Choroid plexus epithelial cell (primary cell): ENCODE measurements at places on chromosomes 5 and 9.
A peak's percentile ranks its signal among the peaks of the same experiment; 100 is the strongest.

GRCh38 chr5:73357576-73357975, 91.0 kb downstream of the FOXD1 start:
- no peak for DNase-seq

GRCh38 chr5:55218967-55219366, 8.1 kb downstream of the MCIDAS start:
- DNase-seq, result no peak

GRCh38 chr9:6564868-6565267, 80.7 kb downstream of the GLDC start:
- DNase-seq, result peak; percentile 51

- DNase-seq, result peak; percentile 38
Observed at GRCh38 chr5:93145767-93146166, 435.3 kb downstream of the NR2F1-AS1 start.

GRCh38 chr9:127628758-127629467, 16.8 kb downstream of the STXBP1 start:
- no peak for DNase-seq

DNA sequence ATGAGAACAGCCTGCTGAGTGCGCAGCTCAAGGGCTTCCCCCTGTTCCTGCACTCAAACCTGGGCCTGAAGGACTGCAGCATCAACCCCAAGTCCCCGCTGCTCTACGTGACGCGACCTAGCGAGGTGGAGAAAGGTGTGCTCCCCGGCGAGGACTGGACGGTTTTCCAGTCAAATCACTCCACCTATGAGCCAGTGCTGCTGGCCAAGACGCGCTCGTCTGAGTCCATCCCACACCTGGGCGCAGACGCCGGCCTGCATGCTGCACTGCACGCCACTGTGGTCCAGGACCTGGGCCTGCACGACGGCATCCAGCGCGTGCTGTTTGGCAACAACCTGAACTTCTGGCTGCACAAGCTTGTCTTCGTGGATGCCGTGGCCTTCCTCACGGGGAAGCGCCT, 19.9 kb downstream of the NDST1 start:
- DNase-seq, result no peak

- DNase-seq, result peak; percentile 99
Observed at GRCh38 chr5:172733131-172733973, 37.6 kb downstream of the DUSP1 start.

- no peak for DNase-seq
Observed at GRCh38 chr5:41508696-41509398, 1.6 kb downstream of the PLCXD3 start.

DNA sequence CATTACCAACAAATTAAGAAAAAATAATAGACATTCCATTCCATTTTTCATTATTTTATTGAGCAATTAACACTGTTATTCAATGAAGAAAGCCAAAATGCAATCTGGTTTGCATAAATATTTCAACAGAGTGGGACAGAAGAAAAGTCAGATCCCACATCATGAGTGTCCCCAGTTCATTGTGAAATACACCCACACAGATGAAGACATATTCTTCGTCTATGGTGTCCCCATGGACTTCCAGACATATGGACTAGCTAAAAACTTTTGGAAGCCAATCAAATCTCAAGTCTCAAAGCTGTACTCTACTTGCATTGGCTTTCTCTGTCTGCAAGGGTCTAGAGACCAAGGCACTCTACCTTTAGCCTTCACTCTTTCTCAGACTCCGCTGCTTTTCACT, 194.3 kb downstream of the SEMA5A start:
- no peak for DNase-seq

DNA sequence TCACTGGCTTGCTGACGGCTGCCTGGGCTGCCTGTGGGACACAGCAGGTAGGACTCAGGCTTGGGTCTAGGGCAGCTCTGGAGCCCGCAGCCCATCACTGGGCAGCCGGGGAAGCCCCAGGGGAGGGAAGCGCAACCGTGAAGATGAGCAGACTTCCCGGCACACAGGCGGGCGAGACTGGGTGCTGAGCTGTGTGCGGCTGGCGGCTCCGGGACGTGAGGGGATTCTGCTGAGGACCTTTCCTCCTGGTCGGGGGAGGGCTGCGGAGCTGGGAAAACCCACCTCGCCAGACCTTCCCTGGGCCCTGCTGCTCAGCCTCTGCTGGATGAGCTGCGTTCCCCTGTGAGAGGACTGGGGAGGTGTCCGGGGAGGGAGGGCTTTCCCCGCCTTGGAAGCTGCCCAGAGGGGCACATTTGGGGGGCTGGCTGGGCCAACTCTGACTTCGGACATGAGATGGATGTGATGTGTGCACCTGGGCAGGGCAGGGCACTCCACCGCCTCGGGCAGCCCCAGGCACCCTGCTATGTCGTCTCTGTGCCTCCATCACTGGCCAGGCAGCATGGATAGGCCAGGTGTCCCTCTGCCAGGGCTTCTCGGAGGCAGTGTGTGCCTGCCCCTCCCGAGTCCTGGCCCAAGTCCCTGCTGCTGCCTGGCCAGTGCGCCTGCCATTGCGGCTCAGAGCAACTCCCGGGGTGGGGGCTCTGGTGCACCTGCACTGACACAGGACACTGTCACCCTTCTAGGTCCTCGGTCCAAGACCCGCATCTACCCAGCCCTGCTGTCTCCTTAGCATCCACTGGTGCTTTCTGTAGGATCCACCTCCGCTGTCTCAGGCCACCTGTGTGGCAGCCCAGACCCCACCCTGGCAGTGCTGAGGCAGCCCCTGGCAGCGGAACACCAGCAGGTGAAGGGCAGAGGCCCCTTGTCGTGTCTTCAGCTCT, 66.4 kb downstream of the COL5A1 start:
- DNase-seq, result no peak
